ENCODE measurements at places on chromosomes 16 and 17.

DNA sequence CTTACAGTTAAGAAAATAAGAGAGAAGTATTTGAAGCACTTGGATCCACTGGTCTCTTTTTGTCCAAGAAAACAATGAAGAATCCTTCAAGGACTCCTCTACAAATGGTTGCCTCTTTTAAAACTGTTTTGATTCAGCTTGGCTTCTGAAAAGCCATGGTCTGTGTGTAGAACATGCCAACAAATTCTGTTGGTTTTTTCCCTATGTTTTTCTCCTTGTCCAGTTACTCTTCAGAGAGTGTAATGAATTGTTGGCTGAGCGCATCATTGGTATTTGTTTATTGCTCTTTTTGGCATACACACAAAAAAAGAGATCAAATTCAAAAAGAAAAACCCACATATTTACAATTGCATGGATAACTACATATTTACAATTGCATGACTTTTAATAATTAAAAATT lies at the start of gene ABCA10:
Gene ABCA10 (minus strand): TSS at position 249 of the 400 bp plus-strand sequence. CDS start 3,466 bp downstream, outside the sequence.
- no peak for DNase-seq

DNA sequence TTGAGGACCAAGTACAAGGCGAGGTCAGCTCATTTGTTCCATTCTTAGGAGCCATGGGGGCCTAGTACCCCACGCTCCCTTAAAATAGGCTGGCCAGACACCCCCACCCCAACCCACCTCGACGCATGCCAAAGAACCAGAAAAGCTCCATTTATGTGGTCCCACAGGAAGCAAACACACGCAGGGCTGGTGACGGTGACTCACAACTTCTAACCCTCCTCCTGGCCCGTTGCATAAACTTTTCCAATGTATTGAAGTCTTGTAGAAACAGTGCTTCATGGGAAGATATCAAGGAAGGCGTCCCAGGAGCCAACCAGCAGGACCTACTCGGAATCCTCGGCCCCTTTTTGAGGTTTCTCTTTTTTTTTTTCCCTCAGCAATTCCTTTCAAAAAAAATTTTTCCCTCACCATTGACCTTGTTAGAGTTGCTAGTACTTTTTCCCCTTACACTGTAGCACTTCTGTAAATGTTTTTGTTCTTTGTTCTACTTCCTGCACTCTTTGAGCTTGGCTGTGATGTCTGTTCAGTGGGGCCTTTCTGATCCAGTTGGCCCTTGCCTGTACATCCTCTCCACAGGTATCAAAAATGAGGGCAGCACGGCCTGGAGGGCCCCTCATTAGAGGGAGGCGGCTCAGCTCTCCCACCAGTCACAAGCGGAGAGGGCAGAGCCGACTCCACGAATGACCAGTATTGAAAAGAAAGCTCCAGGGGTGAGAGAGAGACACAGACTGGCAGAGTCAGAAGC lies 208.3 kb downstream of the RGS9 start:
- DNase-seq: no peak

GRCh38 chr17:40937384-40937819 lies at the start of gene KRT23:
KRT23 (minus strand) TSS chr17:40937646; CDS start chr17:40936603, 1,043 bp downstream.
- no peak for DNase-seq

GRCh38 chr16:11377154-11377553 lies 31.9 kb downstream of the RMI2 start:
- DNase-seq: no peak

DNA sequence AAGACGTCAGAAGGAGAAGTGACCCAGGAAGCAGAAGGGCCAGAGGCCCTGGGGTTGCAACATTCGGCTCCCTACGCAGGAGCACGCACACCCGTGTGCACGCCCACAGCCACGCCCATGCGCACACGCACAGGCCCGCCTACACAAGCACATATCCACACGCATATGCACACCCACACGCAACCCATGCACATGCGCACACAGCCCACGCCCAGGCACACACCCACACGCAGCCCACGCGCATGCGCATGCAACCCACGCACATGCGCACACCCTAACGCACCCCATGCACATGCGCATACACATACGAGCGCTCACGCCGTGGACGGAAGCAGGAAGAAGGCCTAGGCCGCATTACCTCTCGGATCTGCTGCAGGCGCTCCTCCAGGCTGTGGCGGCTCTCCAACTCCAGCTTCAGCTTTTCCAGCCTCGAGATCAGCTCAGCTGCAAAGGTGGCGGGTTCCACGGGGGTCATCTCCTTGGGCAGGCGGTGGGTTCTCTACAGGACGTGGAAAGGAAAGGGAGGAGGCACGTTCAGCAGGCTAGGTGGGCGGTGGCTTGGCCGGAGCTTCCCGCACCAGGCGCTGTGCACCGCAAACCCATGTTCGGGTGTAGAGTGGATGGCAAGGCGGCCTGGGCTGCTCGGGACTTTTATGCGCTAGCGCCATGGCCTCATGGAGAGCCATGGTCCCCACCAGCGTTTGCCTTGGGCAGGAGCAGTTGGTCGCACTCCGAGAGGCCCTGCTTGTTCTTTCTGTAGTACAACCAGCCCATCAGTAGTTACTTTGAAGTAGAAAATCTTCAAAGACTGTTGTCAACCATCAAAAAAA lies 23.4 kb downstream of the AXIN2 start:
- no peak for DNase-seq

DNA sequence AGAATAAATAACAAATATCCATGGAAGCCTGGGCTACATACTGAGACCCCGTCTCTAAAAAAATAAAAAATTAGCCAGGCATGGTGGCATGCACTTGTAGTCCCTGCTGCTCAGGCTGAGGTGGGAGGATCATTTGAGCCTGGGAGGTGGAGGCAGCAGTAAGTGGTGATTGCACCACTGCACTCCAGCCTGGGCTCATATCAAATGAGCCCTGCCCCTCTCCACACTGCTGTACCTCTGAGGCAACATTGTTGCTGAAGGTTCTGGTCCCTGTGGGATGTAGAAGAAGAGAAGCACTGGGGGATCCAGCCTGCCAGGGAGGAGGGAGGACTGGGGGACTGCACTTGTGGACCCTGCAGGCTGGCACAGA lies 11.4 kb upstream of the ARHGAP23 start:
- DNase-seq: no peak

DNA sequence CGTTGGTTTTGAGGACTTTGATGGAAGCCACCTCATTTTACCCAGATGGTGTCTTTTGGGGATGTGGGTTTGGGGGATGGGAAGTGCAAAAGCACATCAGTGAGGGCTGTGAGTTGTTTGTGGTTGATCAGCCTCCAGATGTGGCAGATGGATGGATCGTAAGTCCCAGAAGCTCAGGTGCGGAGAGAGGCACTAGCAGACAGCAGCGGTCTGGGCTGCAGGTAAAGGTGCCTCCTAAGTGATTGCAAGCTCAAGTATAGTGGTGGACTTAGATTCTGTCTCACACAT lies 18.0 kb downstream of the HS3ST3B1 start:
- DNase-seq: no peak
